NCI-H1417 (cell line): ENCODE measurements at places on chromosomes 4 and X.
A peak's percentile ranks its signal among the peaks of the same experiment; 100 is the strongest.

- DNase-seq, result no peak
These were observed 51.3 kb downstream of the DTHD1 start for GRCh38 chr4:36332782-36333131.

DNA sequence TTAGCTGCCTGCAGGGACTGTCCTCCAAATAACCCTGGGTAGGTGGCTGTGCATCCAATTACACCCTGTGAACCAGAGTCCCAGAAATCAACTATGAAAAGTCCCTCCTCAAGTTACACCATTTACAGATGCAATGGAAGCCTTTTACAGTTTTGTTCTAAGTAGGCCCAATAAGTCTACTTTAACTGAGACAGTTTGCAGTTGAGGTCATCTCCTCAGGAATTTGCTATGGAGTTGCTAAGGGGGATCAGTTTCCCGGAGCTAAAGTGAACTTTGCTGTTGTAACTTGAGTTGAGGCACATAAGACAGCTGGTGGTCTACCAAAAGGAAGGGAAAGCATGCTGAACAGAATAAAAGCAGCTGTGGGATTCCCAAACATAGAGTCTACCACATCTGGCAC lies 121.6 kb upstream of the STK26 start:
- DNase-seq, result no peak

GRCh38 chr4:144703494-144703893 lies 57.5 kb downstream of the HHIP start:
- no peak for DNase-seq

DNA sequence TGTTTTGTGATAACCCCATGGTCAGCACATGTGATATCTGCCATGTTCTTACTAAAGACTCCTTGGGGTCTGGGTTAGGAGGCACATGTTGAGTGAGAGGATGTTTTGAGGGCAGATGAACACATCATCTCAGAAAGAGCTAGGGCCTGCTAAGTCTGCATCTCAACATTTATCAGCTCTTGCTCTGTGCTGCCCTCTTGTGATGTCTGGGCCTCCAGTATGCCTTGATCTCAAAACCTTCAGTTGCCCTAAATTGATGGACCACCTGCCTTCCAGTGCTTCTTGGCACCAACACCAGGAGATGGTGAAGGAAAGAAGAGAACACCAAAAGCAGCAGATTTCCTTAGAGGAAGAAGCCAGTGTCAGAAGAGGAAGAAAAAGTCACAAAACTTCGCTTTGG lies 22.5 kb downstream of the MID1 start:
- peak; percentile 23 for DNase-seq

DNA sequence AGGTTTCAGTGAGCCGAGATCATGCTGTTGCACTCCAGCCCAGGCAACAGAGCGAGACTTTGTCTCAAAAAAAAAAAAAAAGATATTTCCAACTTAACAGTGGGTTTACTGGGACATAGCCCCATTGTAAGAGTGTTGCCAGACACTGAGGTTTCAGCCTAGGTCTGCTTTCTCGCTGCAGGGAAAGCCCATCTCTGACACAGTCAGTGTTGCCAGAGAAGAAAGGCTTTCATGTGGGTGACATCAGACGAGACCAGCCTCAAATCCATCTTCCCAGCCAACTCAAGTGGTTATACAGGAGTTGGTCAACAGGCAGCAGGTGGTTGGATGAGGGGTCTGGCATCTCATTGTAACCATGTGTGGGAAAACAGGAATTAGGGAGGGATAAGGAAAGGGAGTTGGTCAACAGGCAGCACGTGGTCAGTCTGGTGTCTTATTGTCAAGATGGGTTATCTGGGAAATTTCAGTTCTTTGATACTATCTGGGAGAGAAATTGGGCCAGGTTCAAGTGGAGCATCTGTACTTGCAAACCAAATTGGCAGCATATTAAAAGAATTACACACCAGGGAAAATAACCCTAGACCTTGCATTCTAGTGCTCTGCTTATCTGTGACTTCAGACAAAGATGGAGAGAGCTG lies 41.1 kb downstream of the NELFA start:
- no peak for DNase-seq

DNA sequence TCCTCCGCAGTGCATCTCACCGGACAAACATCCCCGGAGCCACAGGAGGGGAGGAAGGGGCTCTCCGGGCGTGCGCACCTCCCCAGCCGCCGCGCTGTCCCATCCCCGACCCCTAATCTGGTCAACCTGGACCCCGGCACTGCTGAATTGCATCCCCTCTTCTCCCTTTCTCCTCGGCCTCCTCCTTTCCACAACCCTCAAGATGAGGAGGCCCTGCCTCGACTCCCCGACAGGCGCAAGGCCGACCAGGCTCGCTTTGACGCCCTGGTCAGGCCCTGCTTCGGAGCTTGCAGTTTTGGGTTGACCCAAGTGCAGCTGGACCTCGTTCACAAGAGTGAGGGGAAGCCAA lies 2.3 kb downstream of the PDGFRA start:
- no peak for DNase-seq

GRCh38 chr4:114729068-114729738 lies 130.6 kb downstream of the UGT8 start:
- no peak for DNase-seq

GRCh38 chr4:167721617-167722486 lies 370.5 kb upstream of the ANXA10 start:
- DNase-seq, result no peak

GRCh38 chrX:70504772-70505450 lies 60.3 kb downstream of the DLG3 start:
- DNase-seq, result no peak

DNA sequence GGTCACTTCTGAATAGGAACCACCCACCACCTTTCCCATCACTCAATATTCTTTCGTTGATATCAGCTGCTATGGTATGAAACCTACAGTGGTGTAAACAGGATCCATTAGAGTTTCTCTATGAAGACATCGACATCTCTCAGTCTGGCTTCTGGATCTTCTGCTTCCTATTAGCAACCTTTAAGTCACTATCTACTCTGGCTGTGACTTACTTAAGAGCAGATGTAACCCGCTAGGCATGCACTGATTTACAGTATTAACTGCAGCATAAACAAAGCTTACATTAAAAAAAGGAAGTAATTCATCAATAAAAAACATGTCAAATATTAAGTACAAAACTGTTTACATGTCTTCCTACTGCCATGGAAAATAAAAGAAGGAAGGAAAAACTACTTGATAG lies 96.4 kb downstream of the ANAPC10 start:
- no peak for DNase-seq

- no peak for DNase-seq
These were observed 64.4 kb downstream of the DLG3 start for GRCh38 chrX:70509078-70509477.

DNA sequence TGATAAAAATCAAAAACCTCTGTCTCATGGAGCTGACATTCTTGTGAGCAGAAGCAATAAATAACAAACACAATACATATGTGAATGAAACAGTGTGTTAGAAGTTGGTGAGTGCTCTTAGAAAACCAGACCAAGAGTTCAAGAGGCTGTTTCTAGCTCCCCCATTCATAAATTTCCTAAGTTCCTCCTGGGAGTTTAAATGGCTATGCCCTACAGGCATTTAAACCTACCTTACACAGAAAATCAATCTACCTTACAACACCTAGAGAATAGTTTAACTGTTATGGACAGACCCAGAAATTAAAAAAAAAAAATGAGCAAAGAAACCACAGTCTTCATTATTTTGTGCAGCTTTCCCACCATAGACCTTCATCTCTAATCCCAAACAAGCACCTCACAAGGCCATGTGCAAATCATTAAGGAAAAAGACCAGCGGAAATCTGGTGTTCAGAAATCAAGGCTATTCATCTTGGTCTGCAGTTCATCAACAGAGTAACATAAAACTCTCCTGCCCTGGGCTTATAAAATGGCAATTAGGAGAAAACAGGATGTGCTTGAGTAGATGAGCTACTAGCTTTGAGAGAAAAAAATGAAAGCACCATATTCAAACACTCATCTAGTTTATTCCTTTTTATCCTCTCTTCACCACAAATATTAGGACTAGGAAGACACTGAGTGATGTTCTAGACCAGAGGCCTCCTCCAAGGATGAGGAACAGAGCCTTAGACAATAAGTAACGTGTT lies 147.2 kb downstream of the SHROOM3 start:
- DNase-seq, result peak; percentile 28

DNA sequence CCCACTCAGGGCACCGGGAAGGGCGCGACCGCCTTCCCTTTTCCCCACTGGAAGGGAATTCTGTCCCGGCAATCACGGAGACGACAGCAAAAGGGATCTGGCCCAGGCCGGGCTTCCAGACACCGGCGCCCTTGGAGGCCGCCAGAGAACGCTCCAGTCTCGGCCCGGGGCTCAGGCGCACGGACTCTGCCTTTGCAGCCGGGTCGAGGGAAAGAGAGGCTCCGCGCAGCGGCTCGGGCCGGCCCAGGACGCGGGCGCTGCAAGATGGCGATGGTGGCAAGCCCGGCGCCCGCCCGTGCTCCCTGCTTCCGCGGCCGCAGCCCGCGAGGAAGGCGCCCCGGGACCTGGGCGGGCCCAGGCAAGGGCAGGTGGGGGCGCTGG lies 1.1 kb downstream of the CTBP1 start:
- no peak for DNase-seq

DNA sequence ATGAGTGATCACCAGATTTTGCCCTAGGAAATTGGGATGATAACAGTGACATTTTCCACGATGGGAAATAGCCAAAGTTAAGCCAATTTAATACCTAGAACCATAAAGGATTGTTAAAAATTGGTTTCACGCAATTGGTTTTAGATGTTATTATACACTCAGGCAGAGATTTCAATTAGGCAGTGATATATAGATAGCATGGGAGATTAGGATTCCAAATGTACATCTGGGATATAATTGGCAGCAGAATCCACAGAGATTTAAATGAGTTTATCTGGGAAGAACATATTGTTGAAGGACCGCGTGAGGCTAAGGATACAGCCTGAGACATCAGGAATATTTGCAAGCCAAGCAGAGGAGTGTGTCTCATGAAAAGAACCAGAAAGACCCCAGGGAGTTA lies 351.6 kb downstream of the GPM6A start:
- no peak for DNase-seq

DNA sequence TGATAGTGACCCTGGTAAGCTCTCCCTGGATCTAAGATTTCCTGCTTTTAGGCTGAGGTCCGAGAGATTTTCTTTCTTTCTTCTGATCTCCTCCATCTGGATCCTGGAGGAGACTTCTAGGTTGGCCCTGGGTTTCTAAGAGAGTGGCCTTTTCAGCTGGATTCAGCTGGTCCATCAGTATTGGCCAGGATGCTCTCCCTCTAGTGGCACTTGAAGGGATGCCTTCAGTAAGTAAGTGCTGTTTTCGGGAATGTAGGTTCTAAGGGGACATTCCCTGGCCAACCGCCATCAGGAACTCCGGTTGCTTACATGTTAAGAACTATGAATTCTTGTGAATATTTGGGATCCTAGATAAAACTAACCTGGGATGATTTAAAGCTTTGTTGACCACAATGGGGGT lies 56.9 kb downstream of the SERTM2 start:
- DNase-seq, result peak; percentile 15

DNA sequence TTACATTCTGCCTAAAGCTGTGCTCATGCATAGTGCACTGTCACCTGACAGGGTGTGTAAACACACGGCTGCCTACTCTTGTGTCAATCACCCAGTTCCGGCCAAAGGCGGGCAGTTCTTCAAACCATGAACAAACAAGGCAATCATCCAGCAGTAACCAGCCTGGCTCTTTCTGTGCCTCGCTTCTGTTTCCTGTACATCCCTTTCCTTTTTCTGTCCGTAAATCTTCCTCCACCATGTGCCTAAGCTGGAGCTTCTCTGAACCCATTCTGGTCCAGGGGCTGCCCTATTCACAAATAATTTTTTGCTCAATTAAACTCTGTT lies 60.8 kb upstream of the CBR4 start:
- DNase-seq, result no peak

GRCh38 chr4:3436798-3437581 lies 4.8 kb upstream of the HGFAC start:
- peak; percentile 78 for DNase-seq

GRCh38 chr4:87037671-87038334 lies 103.0 kb downstream of the AFF1 start:
- DNase-seq, result no peak

DNA sequence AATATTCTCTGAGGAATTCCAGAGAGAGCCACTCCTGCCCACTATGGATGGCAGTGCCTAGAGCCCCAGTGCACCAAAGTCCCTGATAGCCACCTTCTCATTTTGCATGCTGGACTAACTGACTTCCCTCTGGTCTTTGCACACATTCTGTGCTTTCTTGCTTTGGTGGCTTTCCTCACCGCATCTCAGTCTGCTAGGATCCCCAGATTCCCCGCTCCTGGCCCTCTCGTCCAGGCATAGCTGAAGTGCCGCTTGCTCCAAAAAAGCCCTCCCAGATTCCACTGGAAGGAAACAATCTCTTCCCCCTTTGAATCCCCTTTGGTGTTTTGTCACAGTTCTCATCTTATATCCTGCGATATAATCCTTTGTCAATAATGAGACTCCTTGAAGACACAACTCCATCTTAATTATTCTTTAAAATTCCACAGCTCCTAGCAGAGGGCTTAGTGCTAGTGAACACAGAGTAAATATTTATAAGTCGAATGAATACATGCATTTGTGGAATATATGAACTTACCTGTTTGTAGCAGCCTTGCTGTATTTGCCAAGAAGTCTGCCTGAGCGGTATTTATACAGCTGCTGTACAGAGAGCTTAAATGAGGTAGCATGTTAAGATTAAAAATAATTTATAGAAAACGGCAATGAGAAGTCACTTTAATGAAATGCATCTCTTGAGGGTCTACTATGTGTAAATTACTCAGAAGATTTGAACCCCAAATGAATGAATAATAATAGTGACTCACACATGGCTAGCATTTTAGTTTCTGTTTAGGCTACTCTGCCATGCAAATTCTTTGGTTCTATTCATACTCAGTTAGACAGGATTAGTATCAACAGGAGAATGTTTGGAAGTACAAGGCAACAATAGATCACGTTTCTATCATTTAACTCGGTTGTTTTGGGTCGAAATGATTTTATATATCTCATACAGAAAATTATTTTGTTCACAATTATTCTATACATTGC lies 421.9 kb upstream of the TENM3 start:
- peak; percentile 25 for DNase-seq

- DNase-seq, result no peak
These were observed 84.0 kb downstream of the CCSER1 start for GRCh38 chr4:90211174-90211573.

- no peak for DNase-seq
These were observed 284.4 kb upstream of the LDB2 start for GRCh38 chr4:17182888-17183287.

- DNase-seq, result no peak
These were observed 9.7 kb downstream of the SMIM20 start for GRCh38 chr4:25923745-25924144.

DNA sequence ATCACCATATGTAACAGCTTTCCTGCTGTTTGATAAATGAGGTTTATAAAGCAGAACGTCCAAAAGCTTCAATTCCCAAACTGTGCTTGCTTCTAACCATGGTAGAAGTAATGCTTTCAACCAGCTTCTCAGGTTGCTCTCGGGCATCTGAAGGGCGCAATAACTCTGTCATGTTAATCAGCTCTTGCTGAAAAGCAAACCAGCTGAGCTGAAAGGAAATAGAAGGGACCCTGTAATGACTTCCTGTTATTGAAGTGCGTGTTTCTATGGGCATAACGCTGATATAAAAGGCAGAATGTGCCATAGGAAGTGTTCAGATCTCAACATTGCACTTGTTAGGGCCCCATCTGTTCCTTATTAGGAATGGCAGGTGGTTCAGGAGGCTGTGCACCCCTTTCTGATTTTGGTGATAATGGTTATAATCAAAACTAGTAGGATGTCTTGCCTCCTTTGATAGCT lies 21.2 kb downstream of the HERC3 start:
- DNase-seq, result peak; percentile 72
